ENCODE measurements at places on chromosomes 13 and 19. TPM values are rescaled to one million over a fixed set of nuclear protein-coding genes. Genes with fewer than 3 reads are reported as not detected.

NAPSA gene
- total RNA-seq: not detected

PTH2 gene
- total RNA-seq: not detected

SLC15A1 gene
- not detected for total RNA-seq

CLDN10 gene
- total RNA-seq: 0.41 TPM

TMEM143 gene
- total RNA-seq: 10.5 TPM

NECTIN2 gene
- total RNA-seq: 297 TPM

NKPD1 gene
- not detected for total RNA-seq

ERFL gene
- total RNA-seq: 0.36 TPM

LILRB1 gene
- not detected for total RNA-seq

ALOX5AP gene
- 2.9 TPM for total RNA-seq

CCDC8 gene
- total RNA-seq: 35.5 TPM

GRCh38 chr19:54668353-54668752 is 5.6 kb downstream of the LILRB4 start:
- no peak for DNase-seq
- H3K27ac ChIP-seq: no peak overlapping the region
- H3K4me3 ChIP-seq: no peak overlapping the region
- H3K4me1 ChIP-seq: no peaks in the 10 kb centered on the region
- H3K36me3 ChIP-seq: no peaks in the 10 kb centered on the region

DNA sequence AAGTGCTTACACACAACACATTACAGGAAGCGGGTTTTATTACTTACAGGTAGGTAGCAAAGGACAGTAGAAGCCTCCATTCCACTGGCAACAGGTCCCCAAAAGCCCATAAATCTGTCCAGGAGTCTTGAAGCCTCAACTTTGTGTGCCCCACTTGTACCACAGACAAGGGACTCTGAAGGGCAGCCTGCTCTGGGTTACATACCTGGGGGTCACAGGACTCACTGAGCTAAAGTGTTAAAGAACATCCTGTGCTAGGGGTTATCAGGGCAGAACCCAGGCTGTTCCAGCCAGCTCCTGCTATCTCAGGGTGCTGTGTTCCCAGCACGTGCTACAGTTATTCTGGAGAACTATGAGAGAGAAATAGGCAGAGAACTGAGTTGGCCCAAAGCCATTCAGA is 230.9 kb upstream of the SLC10A2 start:
- no peak overlapping the region for H3K4me3 ChIP-seq
- H3K27me3 ChIP-seq: no peaks in the 10 kb centered on the region
- DNase-seq: no peak
- no peaks in the 10 kb centered on the region for H3K4me1 ChIP-seq
- no peaks in the 10 kb centered on the region for H3K36me3 ChIP-seq

DNA sequence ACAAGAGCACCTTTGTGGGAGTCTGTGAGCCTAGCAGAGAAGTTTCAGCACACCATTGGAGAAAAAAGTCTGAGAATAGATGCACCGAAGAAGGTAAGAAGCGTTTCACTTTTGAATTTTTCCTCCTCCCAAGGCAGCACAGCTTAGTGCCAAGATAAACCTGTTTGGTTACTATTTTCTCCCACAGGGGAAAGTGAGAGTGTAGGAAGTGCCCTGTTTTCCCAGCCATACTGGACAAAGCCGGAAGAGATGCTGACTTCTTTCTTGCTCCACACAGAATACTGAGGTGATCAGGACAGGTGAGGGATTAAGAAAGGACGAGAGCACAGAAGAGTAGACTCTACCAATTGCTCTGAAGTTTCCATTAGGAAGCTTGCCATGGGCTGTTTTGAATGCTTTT is 1011.0 kb upstream of the MIR17HG start:
- H3K36me3 ChIP-seq: no peaks in the 10 kb centered on the region
- DNase-seq: no peak
- no peaks in the 10 kb centered on the region for H3K27me3 ChIP-seq
- no peak overlapping the region for H3K4me3 ChIP-seq

DNA sequence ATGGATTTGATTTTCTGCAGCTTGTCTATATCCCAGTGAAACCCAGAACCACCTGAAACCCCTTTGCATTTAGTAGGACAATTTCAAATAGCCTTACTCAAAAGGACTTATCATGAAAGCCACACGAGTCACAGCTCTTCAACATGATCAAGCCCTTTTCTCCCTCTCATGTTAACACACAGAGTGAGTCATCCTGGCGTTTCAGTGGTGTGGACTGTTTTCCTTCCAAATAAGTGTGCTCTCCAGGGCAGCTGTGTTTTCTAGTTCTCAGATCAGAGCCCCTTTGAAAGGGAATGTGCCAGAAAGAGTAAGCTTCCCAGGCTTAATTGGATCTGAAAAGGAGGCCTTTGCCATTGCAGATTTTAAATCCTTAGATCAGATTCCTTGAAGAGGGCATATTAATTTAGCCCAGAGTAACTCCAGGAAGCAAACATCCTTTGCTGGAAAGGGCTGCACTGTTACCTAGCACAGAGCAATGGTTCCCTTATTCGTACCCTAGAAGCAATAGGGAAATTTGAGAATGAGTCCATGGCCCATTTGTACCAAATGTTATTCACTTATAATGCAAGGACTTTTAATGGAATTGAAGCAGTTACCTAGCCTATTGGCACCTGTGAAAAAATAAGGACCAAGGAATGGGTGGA is 51.3 kb downstream of the ERICH6B start:
- H3K4me1 ChIP-seq: no peaks in the 10 kb centered on the region
- H3K27ac ChIP-seq: no peak overlapping the region
- H3K4me3 ChIP-seq: no peak overlapping the region
- DNase-seq: peak; percentile 60
- H3K27me3 ChIP-seq: peaks cover 5% of the 10 kb centered on the region

DNA sequence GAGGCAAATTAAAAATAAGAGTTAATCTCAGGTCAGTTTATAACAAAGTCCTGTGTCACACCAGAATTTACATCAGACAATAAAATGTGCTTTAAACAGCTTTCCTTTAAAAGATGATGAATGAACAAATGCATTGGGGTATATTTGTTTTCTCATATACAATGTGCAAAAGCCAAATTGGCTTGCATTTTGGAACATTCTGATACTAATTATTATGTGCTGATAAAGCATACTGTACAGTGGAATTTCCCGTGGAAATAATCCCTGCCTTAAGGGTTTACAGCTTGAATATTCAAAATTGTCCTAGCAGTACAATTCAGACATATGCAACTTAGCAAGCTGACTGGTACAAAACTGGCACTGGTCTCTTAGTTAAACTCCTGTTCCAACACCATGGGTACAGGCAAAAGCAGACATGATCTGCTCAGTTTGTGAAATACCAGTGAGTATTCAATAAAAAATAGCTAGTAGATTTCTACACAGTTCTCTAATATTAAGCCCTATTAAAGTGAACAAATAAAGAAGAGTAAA is 373.4 kb downstream of the SLITRK1 start:
- H3K36me3 ChIP-seq: no peaks in the 10 kb centered on the region
- no peak overlapping the region for H3K27ac ChIP-seq
- DNase-seq: no peak
- no peaks in the 10 kb centered on the region for H3K27me3 ChIP-seq

- no peaks in the 10 kb centered on the region for H3K36me3 ChIP-seq
- no peak overlapping the region for H3K4me3 ChIP-seq
- H3K27me3 ChIP-seq: peaks cover 4% of the 10 kb centered on the region
- DNase-seq: no peak
- H3K4me1 ChIP-seq: no peaks in the 10 kb centered on the region
Observed at GRCh38 chr13:24613755-24614154, 66.5 kb upstream of the ATP12A start.

- DNase-seq: no peak
- H3K4me1 ChIP-seq: peaks cover 36% of the 10 kb centered on the region
- H3K4me3 ChIP-seq: no peak overlapping the region
Observed at GRCh38 chr13:114059946-114060860, 72.2 kb downstream of the RASA3 start.

DNA sequence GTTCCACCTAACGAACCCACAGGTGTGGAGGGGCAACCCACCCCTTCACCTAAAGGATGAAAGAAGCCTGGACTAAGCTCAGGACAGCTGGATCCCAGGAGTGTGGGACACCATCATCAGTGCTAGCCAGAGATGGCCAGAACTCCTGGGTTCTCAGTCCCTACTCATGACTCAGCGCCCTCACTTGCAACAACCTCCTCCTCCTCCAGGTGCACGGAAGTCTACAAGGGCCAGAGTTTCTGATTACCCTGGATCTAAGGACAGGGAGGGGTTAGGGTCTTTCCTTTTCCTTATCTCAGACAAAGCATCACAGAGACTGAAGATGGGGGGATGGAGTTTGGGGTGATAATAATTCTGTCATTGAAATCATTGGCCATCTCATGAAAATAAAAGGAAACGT is 8.0 kb downstream of the TULP2 start:
- DNase-seq: no peak
- peaks cover 5% of the 10 kb centered on the region for H3K27me3 ChIP-seq
- no peaks in the 10 kb centered on the region for H3K4me1 ChIP-seq
- no peak overlapping the region for H3K4me3 ChIP-seq

GRCh38 chr13:63578796-63579195 is 2163.1 kb upstream of the PCDH20 start:
- no peaks in the 10 kb centered on the region for H3K27me3 ChIP-seq
- H3K36me3 ChIP-seq: no peaks in the 10 kb centered on the region
- no peak overlapping the region for H3K4me3 ChIP-seq
- H3K4me1 ChIP-seq: no peaks in the 10 kb centered on the region
- no peak for DNase-seq
- no peak overlapping the region for H3K27ac ChIP-seq

- H3K36me3 ChIP-seq: no peaks in the 10 kb centered on the region
- H3K4me1 ChIP-seq: no peaks in the 10 kb centered on the region
- H3K4me3 ChIP-seq: no peak overlapping the region
- DNase-seq: no peak
Observed at GRCh38 chr13:42638101-42638500, 64.1 kb downstream of the TNFSF11 start.

GRCh38 chr19:28694812-28695211 is 518.1 kb downstream of the UQCRFS1 start:
- H3K4me1 ChIP-seq: no peaks in the 10 kb centered on the region
- no peak for DNase-seq
- no peak overlapping the region for H3K27ac ChIP-seq
- no peak overlapping the region for H3K4me3 ChIP-seq
- H3K36me3 ChIP-seq: no peaks in the 10 kb centered on the region
- H3K27me3 ChIP-seq: no peaks in the 10 kb centered on the region

DNA sequence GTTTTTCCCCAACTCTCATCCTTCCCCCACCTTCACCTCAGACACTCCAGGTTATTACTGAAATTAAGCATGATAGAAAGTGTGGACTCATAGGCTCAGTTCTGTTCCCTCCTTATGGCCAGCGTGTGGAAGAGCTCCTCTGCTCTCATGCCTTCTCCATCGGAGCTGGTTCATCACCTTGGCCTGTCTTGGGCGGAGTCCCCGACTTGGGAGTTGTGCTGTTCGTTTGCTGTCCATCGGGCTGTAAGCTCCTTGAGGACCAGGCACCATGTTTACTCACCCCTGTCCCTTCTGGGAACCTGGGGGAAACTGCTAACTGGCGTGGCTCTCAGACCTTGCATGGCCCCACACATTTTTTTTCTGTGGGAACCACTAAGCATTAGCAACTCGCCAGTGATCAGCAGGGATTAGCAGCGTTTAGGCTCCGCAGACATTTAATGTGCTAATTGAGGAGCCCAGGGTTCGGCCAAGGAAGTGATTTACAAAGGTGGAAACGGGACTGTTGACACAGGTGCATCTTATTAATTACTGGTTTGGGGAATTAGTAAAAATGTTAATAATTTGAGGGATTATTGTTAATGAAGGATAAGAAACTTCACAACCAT is 123.8 kb downstream of the TM9SF2 start:
- H3K27me3 ChIP-seq: no peaks in the 10 kb centered on the region
- no peaks in the 10 kb centered on the region for H3K36me3 ChIP-seq
- no peaks in the 10 kb centered on the region for H3K4me1 ChIP-seq
- no peak overlapping the region for H3K27ac ChIP-seq
- DNase-seq: no peak
